ENCODE measurements at places on chromosomes 2 and 18.

DNA sequence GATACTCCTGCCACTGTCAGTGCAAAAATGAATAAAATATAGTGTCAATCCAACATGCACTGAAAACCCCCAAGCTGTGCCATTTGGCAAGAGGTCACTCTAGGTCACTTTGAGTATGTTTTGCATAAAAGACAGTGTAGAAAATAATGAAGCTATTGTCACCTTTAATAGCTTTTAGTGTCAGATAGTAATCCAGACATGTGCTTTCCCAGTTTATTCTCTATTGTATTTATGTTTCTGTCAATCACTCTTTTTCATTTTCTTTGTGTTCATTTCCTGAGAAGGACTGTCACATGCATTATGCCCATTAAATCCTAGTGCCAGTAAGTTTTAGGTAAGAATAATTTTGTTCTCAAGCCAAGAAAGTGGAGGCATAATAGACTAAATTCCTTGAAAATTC lies 1073.9 kb upstream of the CDH2 start:
- DNase-seq, result no peak

GRCh38 chr2:136787970-136788369 lies 22.6 kb downstream of the THSD7B start:
- DNase-seq, result no peak

DNA sequence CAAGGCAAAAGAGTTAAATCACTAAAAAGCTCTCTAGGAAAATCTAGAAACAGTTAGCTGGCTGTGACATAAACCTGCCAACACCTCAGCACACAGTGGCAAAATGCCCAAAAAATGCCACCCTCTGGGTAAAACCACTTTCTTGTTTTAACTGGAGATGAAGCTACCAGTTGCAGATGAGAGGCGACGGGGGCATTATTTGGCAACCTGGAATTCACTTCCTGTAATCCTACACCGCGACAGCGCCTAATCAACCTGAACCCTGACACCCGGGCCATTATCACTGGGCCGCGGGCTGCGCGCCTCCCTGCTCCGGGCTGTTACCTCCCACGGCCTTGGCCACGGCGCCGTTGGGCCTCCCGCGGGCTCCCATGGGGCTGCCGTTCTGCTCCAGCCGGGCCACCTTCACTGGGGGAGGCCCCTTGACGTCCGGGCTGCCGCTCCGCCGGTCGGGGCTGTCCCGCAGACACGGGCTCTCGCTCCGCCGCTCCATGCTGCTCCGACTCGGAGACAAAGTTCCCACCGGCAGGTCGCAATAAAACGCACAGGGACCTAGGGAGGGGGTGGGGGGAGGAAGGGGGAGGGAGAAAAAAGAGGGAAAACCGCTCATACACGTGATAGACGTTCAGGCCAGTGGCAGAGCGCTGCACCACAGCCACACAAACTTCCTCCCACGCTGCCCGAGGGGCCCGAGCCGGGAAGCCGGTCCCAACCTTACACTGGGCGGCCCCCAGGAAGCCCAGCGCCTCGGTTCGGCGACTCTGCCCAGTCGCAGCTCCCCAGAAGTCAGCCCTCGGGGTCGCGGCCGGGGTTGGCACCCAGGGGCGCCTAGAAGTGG lies 2.0 kb downstream of the SATB2 start:
- no peak for DNase-seq

- no peak for DNase-seq
These were observed 39.8 kb downstream of the HRH4 start for GRCh38 chr18:24500217-24500616.

- DNase-seq, result no peak
These were observed 2.5 kb upstream of the OSR1 start for GRCh38 chr2:19360966-19361321.

DNA sequence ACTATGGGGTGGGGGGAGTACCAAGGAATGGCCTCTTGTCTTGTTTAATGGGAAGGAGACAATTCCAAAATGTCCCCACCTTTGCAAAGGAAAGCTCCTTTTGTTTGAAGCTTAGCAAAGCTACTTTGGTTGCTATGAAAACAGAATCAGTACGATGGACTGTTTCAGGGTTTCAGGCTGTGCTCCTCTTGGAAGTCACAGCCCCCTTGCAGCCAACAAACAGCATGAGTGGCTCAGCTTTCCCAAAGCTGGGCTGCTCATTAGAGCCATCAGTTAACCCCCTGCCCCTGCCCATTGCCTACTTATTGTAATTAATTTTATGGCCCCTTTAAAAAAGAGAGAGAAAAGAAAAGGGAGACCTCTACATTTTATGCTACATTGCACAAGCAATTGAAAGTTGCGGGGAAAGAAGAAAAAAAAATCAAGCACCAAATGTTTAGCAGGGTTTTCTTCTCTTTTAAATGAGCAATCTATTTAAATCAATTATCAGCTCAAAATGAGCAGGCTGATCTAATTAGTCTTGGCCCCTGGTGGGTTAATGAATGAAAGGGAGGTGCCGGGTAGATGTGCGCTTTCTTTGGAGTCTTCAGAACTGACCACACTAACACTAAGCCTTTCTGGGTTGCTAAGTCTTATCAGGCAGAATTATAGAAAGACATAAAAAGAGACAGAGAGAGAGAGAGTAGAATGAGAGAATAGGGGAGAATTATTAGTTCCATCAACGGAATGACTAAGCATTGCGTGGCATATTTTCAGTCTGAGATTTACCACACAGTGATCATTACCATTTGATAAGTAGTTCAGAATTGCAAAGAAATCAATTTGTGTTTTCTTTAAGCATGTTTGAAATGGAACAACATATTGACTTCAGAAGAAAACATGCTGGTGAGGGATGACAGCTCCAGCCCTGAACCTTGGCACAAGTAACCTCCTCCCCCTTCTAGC lies 284.9 kb downstream of the INSIG2 start:
- no peak for DNase-seq

Data from midbrain (tissue), 1 donor.